ENCODE measurements at places on chromosomes 12 and 14. TPM values are rescaled to one million over a fixed set of nuclear protein-coding genes. Genes with fewer than 3 reads are reported as not detected.
A peak's percentile ranks its signal among the peaks of the same experiment; 100 is the strongest.

The CD163L1 gene
- polyA plus RNA-seq, result 0.41 TPM

The NUP107 gene
- polyA plus RNA-seq, result 47.5 TPM

The SELPLG gene
- 2.8 TPM for polyA plus RNA-seq

GRCh38 chr12:113241191-113242025 lies 20.1 kb downstream of the TPCN1 start:
- no peak for DNase-seq

GRCh38 chr12:27555925-27556778 lies 32.1 kb downstream of the PPFIBP1 start:
- DNase-seq, result no peak

GRCh38 chr12:115570069-115570777 lies 707.3 kb downstream of the MED13L start:
- DNase-seq, result peak; percentile 72

DNA sequence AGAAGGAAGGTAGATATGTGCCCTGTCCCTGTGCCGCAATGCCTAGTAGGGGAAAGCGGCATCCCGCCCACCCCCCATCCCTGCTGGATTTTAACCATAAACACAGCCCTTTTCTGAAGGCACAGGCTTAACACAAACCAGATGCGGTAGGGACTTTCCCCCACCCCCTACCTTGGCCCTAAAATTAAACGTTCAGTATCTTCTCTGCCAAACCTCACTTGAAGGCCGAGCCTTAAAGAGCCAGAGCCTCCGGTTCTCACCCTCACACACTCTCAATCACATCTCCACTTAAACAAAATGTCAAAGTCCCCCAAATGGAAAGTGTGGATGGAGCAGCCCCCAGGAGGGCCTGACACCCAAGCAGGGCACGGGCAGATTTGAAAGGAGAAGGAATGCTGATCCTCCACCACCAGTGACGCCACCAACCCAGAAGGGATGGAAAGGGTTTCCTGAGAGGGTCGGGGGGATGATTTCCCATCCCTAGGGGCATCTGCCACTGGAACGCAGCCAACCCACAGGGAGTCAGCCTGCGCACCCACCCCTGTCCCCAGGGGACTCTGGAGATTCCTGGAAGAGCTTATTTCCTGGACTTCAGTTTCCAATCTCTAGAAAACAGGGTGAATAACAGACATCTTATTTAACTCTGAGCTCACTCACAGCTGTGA lies 26.4 kb downstream of the ACTN1 start:
- DNase-seq, result peak; percentile 78

GRCh38 chr12:110312581-110313360 lies 31.7 kb downstream of the ATP2A2 start:
- DNase-seq, result no peak

DNA sequence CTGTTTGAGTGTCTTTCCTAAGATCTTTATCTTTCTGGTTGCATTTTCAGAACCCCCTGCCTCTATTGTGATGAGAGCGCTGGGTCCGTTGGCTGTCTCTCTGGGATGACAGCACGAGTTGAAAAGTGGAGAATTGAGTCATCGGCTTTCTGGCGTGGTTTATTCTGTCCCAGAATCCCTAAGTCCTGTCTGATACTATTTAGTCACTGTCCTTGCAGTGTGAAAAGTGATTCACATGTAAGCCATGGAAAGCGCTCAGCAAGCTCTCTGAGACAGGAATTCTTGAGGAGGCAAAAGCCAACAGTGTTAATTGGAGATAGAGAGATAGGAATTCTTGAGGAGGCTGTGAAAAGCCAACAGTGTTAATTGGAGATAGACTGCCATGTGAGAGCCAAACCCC lies 121.7 kb downstream of the CHST11 start:
- DNase-seq, result no peak

- DNase-seq, result no peak
These were observed 243.0 kb upstream of the DIO3 start for GRCh38 chr14:101318271-101318670.

DNA sequence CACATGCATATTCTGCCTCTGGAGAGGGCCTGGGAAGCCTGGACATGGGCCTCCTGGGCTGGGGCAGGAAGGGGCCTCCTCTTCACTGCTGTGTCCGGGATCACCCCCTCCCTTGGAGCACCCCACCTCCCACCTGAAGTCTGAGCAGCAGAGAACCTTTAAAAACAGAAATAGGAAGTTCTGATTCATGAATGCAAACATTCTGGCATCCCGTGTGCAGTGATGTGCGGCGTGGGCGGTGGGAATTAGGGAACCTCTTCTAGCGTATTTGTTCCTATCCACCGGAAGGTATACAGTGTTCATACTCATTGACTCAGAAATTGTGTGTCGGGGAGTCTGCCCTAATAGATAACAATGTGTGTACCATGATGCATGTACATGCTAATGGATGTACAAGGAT lies 46.2 kb downstream of the C14orf132 start:
- no peak for DNase-seq

GRCh38 chr14:101985957-101986356 lies 21.6 kb downstream of the DYNC1H1 start:
- no peak for DNase-seq
